ENCODE measurements at places on chromosomes 16 and 17.

- DNase-seq, result no peak
Measured at GRCh38 chr16:58267524-58268243, 27.1 kb downstream of the PRSS54 start.

DNA sequence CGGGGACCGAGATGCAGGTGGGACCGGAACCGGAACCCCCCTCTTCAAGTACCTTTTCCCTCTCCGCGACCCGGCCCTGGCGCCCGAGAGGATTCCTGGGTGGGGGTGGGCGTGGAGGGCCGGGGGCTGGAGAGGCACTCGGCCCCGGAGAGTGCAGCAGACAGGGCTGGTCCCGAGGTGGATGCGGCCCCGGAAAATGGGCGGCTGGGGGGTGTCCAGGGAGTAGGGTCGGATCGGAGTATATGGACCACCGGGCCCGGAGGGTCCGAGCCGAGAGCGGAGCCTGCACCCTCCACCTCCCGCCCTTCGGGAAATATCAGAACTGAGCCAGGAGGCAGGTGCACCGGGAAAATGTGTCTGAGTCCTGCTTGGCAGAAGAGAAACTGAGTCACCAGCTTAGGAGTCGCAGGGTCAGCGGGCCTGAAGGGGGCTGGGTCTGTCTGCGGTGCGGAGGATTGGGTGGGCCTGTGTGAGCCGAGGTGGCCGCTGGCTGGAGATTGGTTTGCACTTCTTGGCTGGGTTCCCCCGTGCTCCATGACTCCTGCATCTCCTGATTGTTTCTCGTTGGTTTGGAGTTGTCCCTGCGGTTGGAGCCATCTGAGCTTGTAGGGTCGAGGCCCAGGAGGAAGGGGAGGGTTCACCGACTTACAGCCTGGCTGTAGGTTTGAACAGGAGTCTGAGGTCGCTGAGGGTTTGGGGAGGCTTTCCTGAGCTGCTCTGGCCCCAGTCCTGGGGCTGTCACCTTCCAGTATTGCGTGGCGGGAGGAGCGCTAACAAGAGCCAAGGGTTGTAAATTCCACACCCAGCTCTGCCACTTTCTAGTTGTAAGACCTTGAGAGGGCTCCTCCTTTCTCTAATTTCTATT lies 518 bp downstream of the SH2B1 start:
- no peak for DNase-seq

- DNase-seq, result no peak
Measured at GRCh38 chr16:85173146-85173980, 61.1 kb upstream of the CIBAR2 start.

DNA sequence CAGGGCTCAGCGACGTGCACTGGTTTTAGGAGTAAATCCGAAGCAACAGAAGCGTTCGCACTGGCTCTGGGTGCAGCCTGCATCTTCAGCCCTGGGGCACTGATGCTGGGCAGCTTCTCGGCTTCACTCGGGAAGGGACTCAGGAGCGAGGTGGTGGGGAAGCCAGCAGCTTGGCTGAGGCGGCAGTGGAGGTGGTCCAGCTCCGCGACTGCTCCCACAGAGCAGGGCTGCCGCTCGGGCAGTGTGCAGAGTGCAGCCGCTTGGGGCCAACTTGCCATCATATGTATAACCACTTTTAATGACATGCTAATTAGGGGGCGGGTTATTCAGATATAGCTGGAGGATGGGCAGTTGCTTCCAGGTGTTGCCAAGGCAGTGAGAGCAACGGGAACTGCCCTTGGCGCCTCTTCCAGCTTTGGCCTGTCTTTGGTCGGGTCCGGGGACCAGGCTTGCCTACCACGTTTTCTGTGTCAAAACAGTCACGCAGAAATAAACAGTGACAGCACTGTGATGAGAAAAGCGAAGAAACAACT lies 26.7 kb downstream of the METRNL start:
- DNase-seq, result no peak

DNA sequence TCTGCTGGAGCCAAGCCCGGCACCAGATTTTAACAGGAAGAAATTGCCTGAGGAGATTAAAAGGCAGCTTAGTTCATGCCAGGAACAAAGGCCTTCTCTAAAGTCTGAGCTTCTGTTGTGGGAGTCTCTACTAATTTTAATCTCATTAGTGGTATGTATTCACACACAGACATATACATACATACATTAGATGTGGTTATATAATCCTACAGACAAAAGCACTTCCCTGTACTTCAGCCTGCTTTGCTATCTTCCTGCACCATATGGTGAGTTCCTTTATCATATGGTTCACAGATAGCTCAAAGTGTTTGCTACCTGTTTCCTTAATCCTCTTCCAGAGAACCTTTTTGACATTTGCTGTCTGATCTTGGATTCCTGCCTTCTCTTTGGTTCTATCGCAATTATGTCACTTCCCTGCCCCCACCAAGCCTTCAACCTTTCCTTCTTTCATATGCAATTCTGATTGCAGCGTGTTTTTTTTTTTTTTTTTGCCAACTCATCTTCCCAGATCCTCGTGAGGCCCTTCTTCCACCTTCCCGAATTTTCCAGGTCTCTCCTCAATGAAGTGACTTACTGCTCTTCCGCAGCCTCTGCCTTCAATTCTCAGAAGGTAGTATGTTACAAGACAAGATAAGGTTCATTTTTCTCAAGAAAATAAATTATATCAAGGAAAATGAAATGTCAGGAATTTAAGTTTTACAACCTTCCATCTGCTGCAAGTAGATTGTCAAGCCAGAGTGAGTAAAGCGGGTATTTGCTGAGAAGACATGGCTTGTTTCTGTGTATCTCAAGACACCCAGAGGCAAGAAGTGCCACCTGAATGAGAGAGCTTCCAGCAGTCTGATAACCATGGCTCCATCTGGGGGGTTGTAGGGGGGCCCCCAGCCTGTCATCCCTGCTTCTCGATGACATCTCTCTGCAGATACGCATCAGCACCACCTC lies 120.2 kb upstream of the CACNG3 start:
- DNase-seq, result no peak

DNA sequence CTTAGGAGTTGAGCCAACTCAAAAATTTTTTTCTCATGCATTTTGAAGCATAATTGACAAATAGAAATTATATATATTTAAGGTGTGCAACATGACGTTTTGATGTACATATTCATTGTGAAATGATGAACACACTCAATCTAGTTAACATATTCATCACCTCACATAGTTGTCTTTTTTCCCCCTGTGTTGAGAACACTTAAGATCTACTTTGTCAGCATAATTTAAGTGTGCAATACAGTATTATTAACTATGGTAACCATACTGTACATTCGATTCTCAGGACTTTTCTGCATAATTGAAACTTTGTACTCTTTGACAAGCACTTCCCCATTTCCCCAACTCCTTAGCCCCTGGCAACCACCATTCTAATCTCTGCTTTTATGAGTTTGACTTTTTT lies 192.2 kb upstream of the ZKSCAN2 start:
- no peak for DNase-seq

- no peak for DNase-seq
Measured at GRCh38 chr17:7107012-7107754, 7.4 kb downstream of the ASGR2 start.

DNA sequence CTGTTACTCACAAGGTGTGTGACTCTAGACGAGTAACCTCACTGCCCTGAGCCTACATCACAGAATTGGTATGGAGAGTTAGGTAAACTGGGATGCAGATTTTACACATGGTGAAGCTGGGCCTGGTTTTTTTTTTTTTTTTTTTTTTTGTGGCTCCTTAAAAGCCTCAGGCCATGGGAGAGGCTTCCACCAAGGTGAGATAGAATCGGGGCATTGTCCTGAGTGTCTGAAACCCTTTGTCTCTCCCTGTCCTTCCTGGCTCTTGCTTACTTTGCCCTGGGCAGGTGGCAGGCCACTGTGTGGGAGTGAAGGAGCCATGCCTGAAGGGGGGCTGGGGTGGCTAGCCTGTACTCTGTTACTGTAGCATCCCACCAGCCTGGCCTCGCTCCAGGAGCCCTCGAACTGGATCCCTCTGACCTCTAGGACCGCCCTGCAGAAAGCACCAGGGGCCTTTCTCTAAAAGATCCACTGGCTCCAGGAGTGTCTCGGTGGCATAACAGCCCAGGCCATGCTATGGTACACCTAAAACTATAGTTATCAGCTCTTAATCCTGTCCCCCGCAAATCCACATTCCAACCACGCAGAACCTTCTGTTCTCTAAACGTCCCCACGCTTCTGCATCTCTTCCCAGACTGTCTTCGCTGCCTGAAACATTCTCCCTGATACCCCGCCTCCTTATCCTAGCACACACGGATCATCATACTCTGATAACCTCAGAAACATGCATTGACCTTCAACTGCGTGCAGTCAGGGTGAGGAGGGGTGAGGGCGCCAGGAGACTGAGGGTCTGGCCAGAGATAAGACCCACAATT lies 1.7 kb upstream of the SLC13A2 start:
- no peak for DNase-seq

GRCh38 chr17:34637041-34637547 lies 57.7 kb downstream of the TMEM132E start:
- DNase-seq, result no peak

DNA sequence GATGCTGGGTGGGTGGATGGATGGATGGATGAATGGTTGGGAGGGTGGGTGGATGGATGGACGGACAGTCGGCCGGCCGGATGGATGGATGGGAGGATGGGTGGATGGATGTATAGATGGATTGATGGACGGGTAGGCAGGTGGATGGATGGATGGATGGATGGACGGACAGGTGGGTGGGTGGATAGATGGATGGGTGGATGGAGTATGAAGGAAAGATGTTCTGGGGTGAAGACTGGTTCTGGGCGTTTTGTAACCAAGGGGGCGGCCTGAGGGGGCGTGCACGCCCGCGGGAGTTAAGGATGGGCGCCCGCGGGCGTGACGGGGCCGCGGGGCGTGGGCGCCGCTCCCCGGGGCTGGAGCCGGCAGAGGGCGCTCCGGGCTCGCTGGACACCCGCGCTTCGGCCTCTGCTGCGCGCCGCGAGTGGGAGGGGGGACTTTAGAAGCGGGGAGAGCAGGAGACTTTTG lies at the start of gene NECAB2:
Gene NECAB2, plus strand, starts transcription at position 407 of the 468 bp plus-strand sequence. CDS start 405 bp downstream, outside the sequence.
- peak; percentile 52 for DNase-seq

GRCh38 chr16:4733211-4733742 lies 794 bp downstream of the ANKS3 start:
- DNase-seq, result no peak

DNA sequence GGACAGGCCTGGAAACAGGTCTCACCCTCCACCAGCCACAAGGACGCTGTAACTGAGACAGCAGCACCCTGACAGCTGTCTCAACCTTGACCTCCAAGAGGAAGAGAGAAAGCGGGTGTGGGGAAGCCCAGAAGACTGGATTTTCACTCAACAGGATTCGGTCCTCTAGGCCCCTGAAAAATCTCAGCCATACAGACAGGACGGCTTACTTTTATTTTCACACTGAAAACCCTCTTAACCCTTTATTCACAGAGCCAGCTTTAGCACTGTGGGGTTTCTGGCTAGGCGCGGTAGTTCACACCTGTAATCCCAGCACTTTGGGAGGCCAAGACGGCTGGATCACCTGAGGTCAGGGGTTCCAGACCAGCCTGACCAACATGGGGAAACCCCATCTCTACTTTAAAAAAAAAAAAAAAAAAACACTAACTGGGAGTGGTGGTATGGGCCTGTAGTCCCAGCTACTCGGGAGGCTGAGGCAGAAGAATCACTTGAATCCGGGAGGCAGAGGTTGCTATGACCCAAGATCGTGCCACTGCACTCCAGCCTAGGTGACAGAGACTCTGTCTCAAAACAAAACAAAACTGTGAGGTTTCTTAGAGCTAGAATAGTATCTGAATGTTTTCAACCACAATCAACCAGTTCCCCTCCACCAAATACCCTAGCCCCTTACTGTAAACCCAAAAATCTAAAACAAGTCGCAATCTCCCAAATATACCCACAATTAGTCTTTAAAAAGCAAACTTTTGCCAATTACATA lies 5.3 kb downstream of the ANKRD11 start:
- DNase-seq, result no peak

DNA sequence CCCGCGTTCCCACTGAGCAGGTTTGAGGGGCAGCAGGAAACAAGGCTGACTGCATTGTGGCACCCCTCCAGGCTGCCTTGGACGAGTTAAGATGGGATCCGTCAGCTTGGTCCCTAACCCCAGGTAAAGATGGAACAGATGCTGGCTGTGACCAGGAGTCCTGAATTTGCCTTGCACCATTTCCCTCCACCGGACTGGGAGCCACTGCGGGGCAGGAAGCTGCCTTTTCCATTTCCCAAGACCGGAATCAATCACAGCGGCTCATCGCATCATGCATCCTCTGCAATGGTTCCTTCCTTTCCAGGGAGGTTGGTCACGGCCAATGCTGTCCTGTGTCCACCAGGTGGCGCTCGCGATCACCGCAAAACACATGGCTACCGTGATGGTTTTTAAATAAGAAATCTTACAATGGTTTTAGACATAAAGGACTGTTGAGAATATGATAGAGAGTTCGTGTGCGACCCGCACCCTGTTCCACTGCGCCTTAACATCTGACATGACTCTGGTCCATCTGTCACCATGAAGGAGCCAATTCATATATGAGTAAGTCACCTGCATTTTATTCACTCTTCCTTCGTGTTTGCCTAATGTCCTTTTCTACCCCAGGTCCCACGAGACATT lies 6.8 kb upstream of the MEAK7 start:
- DNase-seq, result peak; percentile 88

- no peak for DNase-seq
Measured at GRCh38 chr17:57540596-57540995, 204.5 kb downstream of the CCDC182 start.

All from stimulated activated CD4-positive, alpha-beta T cell treated with anti-CD3 and anti-CD28 coated beads, Interleukin-2, amount 100 ng/mL, for 24 hours (primary cell).